ENCODE measurements at places on chromosomes 4 and X. TPM values are rescaled to one million over a fixed set of nuclear protein-coding genes. Genes with fewer than 3 reads are reported as not detected.

DNA sequence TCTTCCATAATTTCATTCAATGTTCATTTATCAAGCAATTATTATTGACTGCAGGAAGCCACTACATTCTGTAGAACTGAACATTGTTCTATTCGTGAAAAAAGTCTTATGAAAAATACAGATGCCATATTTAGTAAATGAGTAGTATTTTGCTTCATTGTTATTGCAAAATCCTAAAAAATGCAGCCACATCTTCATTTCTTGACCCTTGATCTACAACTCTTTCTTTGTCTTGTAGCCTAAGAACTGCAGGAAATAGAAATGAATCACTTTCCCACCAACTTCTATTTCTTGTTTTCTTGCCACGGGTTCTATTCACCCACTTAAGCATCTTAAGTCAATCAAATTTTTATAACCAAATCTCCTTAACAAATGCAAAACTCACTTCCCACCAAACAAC, 63.3 kb downstream of the KCNIP4 start:
- no peak for ATAC-seq

The GRID2 gene
- 7.7 TPM for total RNA-seq

The PLS3 gene
- 104 TPM for total RNA-seq

The HPSE gene
- 1.9 TPM for total RNA-seq

The TMSB15C gene
- total RNA-seq, result not detected

GRCh38 chrX:109857584-109858228, 124.6 kb upstream of the ACSL4 start:
- no peak for ATAC-seq

The PDE5A gene
- total RNA-seq, result 9.3 TPM

DNA sequence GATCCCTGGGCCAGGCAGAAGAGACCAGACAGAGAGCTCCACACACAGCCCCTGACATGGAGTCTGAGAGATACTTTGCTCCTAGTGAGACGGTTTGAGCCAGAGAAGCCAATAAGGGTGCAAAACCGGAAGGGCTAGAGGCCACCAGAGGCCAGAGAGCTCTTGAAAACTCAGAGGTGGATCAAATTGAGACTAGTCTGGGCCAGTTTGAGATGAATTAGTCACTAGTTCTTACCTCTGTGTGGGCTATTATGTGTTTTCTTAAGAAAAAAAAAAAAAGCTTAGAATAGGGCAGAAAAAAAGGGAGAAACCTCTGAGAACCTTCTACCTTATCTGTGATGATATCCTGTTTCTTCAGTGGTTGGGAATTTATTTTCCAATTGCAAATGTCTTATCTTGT, 110.4 kb upstream of the EDNRA start:
- ATAC-seq, result no peak

The BEX5 gene
- 3.6 TPM for total RNA-seq

DNA sequence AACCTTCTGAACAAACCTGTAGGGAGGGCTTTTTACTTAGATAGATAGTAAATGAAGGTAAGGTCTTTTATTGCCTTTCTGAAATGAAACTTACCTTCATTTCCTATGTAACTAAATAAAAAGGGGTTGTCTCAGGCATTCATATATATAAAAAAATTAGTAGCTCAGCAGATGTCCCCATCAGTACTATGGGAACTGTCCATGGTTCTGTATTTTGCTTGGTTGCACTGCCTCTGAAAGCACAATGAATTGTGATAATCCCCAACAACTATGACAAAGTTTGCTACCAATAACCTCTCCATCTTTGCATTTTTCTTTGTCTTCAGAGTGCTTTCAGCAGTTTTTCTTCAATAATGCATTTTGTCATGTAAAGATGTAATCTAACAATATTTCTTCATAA, 222.4 kb downstream of the SLIT2 start:
- ATAC-seq, result no peak

Measured in motor neuron (in vitro differentiated cells).